ENCODE measurements at places on chromosomes 4 and X. TPM values are rescaled to one million over a fixed set of nuclear protein-coding genes. Genes with fewer than 3 reads are reported as not detected.

- H3K36me3 ChIP-seq: no peaks in the 10 kb centered on the region
- H3K4me3 ChIP-seq: no peak overlapping the region
- DNase-seq: no peak
- no peak overlapping the region for H3K27ac ChIP-seq
- no peaks in the 10 kb centered on the region for H3K27me3 ChIP-seq
- H3K4me1 ChIP-seq: no peaks in the 10 kb centered on the region
These were observed 95.0 kb downstream of the SH3KBP1 start for GRCh38 chrX:19792412-19792811.

ADGRA3 gene
- total RNA-seq: 25.2 TPM

DNA sequence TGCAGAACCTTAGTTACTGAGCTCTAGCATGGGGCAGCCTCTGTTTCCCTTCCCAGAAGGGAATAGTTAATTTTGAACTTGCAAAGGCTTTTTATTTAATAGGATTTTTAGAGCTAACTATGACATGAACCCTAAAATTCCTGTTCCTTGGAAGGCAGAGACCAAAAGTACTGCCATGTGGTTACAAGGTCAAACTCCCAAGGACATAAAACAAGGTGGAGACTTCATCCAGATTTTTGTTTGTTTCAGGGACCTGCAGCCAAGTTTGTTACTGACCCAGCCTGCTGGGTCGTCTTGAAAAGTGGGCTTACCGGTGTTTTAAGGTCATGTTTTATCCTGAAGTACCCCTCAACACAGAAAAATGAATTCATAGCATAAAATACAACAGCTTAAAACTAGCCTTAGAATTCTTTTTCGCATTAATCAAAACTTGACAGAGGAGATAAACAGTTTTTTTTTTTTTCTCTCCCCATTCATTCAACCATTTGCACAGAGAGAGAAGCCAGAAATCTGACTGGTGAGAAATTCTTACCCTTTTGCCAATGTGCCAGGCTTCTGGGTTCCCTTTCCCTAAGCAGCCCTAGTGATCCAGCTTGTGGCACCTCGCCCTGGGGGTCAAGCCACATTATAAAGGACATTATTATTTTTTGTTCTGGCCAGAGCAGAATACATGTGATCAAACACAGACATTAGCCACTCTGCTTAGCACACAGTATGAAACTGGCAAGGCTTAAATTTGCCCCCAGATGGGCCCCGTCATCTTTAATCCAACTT, 21.5 kb upstream of the GRPEL1 start:
- no peak for DNase-seq
- H3K4me3 ChIP-seq: no peak overlapping the region
- no peaks in the 10 kb centered on the region for H3K4me1 ChIP-seq
- H3K27me3 ChIP-seq: no peaks in the 10 kb centered on the region
- H3K36me3 ChIP-seq: no peaks in the 10 kb centered on the region

- H3K4me1 ChIP-seq: no peaks in the 10 kb centered on the region
- no peak overlapping the region for H3K27ac ChIP-seq
- H3K4me3 ChIP-seq: no peak overlapping the region
- DNase-seq: no peak
- H3K36me3 ChIP-seq: no peaks in the 10 kb centered on the region
These were observed 16.6 kb downstream of the P2RY8 start for GRCh38 chrX:1520350-1520749.

GRCh38 chrX:121802881-121803412, 755.5 kb downstream of the GLUD2 start:
- no peak overlapping the region for H3K27ac ChIP-seq
- H3K27me3 ChIP-seq: no peaks in the 10 kb centered on the region
- no peak for DNase-seq
- H3K4me3 ChIP-seq: no peak overlapping the region

CFAP299 gene
- total RNA-seq: 16.2 TPM

SPANXD gene
- not detected for total RNA-seq

GRCh38 chr4:126766241-126766640, 866.5 kb upstream of the INTU start:
- peak; percentile 28 for DNase-seq
- no peak overlapping the region for H3K4me3 ChIP-seq
- H3K27me3 ChIP-seq: no peaks in the 10 kb centered on the region
- no peaks in the 10 kb centered on the region for H3K36me3 ChIP-seq
- H3K4me1 ChIP-seq: peaks cover 3% of the 10 kb centered on the region

DNA sequence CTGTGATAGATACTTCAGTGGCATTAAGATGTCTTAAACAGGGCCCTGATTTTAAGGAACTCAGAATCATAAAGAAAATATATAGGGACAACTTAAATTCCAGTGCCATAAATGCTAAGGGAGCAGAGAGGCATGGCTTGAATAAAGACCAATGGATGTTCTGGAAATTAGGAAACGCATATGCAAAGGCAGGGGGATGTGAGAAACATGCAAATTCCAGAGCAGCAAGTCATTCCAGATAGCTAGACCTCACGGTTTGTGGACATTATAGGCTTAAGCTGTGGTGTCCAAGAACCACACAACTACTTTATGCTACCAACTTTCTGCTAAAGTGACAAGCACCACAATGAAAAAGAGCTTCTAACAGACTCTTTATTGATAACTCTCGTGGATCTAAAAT, 132.6 kb upstream of the ANK2 start:
- H3K4me3 ChIP-seq: no peak overlapping the region
- DNase-seq: peak; percentile 15
- no peak overlapping the region for H3K27ac ChIP-seq
- no peaks in the 10 kb centered on the region for H3K4me1 ChIP-seq
- no peaks in the 10 kb centered on the region for H3K27me3 ChIP-seq

DNA sequence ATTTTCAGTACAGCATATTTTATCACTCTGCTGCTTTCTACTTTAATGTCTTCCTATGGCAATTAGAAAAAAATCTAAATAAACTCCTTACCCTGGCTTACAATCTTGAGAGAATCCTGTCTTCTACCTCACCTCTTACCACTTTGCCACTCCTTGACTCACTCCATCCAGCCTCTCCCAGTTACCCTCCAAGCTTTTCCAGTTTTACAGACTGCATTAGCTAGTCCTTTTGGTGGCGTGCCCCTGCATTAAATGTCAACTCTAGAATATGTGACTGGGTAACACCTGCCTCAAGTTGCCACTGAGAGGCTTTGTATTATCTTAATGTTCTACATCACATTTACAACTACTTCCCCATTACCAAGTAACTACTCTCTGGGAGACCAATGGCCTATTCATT, 7.5 kb upstream of the CDKL2 start:
- DNase-seq: no peak
- no peaks in the 10 kb centered on the region for H3K27me3 ChIP-seq
- H3K36me3 ChIP-seq: no peaks in the 10 kb centered on the region
- no peak overlapping the region for H3K27ac ChIP-seq
- peaks cover 2% of the 10 kb centered on the region for H3K4me1 ChIP-seq
- no peak overlapping the region for H3K4me3 ChIP-seq

GRCh38 chr4:121199742-121200561, 35.8 kb upstream of the TNIP3 start:
- no peaks in the 10 kb centered on the region for H3K27me3 ChIP-seq
- no peaks in the 10 kb centered on the region for H3K36me3 ChIP-seq
- DNase-seq: no peak
- H3K27ac ChIP-seq: no peak overlapping the region
- no peak overlapping the region for H3K4me3 ChIP-seq

DNA sequence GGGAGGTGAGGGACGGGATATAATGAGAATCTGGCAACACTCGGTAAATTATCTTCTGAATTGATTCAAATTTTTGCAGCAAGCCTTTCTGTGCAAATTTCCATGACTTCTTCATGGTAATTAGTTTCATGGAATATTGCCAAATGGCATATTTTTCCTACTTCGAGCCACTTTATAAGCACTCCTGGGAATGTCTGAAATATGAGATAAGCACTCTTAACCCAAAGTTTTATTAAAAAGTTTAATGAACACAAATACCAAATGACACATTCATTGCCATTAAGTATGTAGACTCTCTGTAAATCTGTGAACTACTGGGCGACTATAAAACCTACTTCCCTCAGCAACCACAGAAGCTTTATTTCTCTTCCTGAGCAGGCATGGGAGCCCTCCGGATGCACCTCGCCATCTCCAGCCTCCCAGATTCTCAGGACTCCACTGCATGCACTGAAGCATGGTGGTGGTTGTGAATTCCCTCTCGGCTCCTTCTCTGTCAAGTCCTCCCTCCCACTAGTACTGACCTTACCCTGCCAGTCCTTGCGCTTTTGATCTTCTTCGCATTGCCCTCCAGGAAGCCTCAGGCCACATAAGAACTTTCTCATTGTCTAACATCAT, 154.4 kb upstream of the RPL34 start:
- no peaks in the 10 kb centered on the region for H3K27me3 ChIP-seq
- peaks cover 7% of the 10 kb centered on the region for H3K4me1 ChIP-seq
- H3K4me3 ChIP-seq: no peak overlapping the region
- no peaks in the 10 kb centered on the region for H3K36me3 ChIP-seq

DNA sequence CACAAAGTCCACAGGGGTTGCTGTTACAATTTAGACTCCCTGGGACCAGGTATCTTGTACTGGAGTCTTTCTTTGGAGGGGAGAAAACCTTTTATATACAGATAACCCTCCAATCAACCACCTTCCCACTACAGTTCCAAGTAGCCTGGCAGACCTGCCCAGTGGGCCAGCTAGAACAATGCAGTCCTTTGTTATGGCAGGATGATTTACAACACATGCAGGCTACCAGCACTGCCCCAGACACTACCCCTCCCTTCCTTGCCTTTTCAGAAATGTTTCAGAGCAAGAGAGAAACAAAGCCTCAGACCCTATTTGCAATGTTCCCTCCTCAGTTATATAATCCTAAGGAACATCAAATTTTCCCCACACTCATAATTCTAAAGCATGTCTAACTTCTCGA, 11.1 kb downstream of the RASL11B start:
- no peak for DNase-seq
- H3K4me1 ChIP-seq: peaks cover 5% of the 10 kb centered on the region
- H3K36me3 ChIP-seq: no peaks in the 10 kb centered on the region
- H3K4me3 ChIP-seq: no peak overlapping the region

- H3K36me3 ChIP-seq: no peaks in the 10 kb centered on the region
- no peaks in the 10 kb centered on the region for H3K27me3 ChIP-seq
- H3K4me1 ChIP-seq: no peaks in the 10 kb centered on the region
- no peak overlapping the region for H3K4me3 ChIP-seq
These were observed 48.9 kb downstream of the ING2 start for GRCh38 chr4:183553601-183554345.

GRCh38 chrX:132651421-132652086, 162.7 kb upstream of the MBNL3 start:
- H3K4me1 ChIP-seq: no peaks in the 10 kb centered on the region
- no peak overlapping the region for H3K4me3 ChIP-seq
- H3K36me3 ChIP-seq: no peaks in the 10 kb centered on the region
- no peaks in the 10 kb centered on the region for H3K27me3 ChIP-seq
- peak; percentile 32 for DNase-seq

GRCh38 chrX:120109378-120109777, 6.3 kb downstream of the RHOXF1 start:
- DNase-seq: no peak
- H3K27me3 ChIP-seq: no peaks in the 10 kb centered on the region
- H3K4me1 ChIP-seq: no peaks in the 10 kb centered on the region
- no peak overlapping the region for H3K4me3 ChIP-seq

All from fibroblast of lung (primary cell).